ENCODE measurements at places on chromosomes 4 and X.
A peak's percentile ranks its signal among the peaks of the same experiment; 100 is the strongest.

DNA sequence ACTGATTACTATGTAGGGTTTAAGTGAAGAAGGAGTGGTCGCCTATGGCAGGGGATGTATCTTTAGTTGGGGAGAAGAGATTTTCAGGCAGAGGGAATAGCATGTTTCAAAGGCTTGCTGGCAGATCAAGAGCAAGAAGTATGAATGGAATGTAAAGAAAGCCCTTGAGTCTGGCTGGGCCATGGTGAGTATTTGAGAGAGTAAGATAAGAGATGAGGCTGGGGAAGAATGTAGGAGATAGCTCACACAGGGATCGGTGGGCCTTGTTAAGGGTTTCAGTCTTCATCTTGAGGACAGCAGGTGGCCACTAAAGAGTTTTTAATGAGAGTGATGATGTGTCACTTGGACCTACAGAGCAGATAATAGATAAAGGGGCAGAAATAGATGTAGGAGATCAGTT is 319.1 kb upstream of the RPS6KA3 start:
- no peak for DNase-seq

- DNase-seq: no peak
Observed at GRCh38 chr4:87975466-87975865, at the start of gene SPP1. Gene SPP1, plus strand, starts transcription at chr4:87975714. Its CDS starts 1,182 bp downstream, at chr4:87976896.

DNA sequence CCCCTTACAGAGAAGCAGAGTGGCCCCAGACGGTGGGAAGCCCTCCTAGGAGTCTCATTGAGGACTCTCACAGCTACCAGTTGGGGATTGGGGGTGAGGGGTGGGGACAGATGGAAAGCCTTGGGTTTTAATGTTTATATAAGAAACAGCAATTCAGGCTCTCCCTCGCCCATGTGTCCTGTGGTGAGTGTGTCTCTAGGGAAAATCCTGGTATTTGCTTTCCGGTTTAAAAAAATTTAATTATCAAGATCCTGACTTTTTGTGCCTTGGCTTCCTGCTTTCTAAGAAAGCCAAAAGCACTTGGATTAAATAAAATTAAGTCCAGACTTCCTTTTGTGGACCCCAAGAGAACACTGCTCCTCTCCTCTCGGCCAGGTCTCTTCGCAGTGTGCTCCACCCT is 93.8 kb downstream of the SOWAHB start:
- DNase-seq: no peak

GRCh38 chr4:186297013-186297645 is 31.1 kb downstream of the F11 start:
- DNase-seq: no peak

GRCh38 chrX:38816155-38816554 is 14.9 kb downstream of the MID1IP1 start:
- DNase-seq: peak; percentile 5

- DNase-seq: no peak
Observed at GRCh38 chr4:84814094-84814750, 152.3 kb downstream of the WDFY3 start.

GRCh38 chr4:67466751-67467150 is 78.6 kb downstream of the CENPC start:
- DNase-seq: no peak

DNA sequence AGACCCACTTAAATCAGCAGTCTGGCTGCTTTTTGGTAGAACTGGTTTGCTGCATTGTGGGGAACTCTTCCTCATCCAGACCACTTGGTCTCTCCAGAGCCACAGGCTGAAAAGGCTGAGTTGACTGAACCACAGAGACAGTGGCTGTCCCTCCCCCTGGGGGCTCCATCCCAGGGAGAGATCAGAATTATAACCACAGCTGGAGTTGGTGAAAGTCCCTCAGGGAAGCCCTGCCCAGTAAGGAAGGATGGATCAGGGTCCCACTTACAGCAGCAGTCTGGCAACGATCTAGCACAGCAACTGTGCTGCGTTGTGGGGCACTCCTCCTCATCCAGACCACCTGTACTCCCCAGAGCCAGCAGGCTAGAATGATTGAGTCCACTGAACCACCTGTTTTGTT is 212.7 kb downstream of the SOX3 start:
- no peak for DNase-seq

DNA sequence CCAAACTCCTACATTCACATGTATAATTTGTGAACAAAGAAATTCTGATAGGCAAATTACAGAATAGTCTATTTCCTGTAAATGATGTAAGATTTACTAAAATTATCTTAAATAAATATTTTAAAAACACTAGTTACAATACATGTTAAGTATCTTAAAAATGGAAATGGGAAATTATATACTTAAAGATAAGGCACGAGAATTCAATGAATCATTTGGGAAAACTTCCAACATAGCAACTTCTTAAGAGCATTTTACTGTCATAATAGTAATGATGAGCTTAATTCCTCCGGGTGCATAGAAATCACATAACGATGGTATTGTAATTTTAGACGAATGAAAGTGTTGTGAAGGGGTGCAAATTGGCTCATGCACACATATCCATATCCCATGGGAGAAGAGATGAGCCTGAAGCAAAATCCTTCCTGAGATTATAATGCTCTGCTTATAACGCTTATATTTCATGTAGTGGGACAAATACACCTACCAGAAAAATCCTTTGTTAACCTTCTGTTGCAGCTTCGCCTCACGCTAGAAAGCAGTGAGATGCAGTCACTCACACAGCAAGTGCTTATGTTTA is 873.5 kb downstream of the PDHA2 start:
- DNase-seq: no peak

GRCh38 chrX:7132335-7133049 is 15.0 kb upstream of the STS start:
- DNase-seq: no peak

DNA sequence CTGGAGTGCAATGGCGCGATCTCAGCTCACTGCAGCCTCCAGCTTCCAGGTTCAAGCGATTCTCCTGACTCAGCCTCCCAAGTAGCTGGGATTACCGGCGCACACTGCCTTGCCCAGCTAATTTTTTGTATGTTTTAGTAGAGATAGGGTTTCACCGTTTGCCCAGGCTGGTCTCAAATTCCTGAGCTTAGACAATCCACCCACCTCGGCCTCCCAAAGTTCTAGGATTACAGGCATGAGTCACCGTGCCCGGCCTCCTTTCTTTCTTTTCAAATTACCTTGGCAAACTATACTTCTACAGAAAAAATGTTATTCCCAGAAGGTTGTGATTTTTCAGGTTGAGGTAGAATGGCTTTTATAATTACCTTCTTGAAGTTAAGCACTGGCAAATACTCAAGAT is 321.9 kb upstream of the PRPS2 start:
- no peak for DNase-seq

- DNase-seq: no peak
Observed at GRCh38 chr4:168506014-168506413, 9.2 kb downstream of the PALLD start.

- DNase-seq: peak; percentile 54
Observed at GRCh38 chr4:80365928-80366327, 30.4 kb downstream of the CFAP299 start.

DNA sequence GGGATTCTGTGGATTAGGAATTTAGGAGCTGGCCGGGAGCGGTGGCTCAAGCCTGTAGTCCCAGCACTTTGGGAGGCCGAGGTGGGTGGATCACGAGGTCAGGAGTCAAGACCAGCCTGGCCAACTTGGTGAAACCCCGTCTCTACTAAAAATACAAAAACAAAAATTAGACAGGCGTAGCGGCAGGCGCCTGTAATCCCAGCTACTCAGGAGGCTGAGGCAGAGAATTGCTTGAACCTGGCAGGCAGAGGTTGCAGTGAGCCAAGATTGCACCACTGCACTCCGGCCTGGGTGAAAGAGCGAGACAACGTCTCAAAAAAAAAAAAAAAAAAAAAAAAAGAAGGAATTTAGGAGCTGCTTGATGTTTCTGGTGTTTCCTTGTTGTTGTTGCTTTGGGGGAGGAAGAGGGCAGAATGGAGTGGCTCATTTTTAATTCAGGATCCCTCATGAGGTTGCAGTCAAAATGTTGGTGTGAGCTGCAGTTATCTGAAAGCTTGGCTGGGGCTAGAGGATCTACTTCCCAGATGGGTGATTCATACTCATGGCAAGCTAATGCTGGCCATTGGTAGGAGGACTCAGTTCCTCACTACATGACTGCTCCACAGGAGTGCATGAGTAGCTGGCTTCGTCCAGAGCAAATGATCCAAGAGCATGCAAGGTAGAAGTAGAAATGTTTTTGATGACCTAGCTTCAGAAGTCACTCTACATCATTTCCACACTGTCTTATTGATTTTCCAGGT is 26.5 kb upstream of the JADE1 start:
- DNase-seq: no peak

- no peak for DNase-seq
Observed at GRCh38 chr4:4868758-4869723, 9.6 kb downstream of the MSX1 start.

GRCh38 chrX:24485976-24486680 is 21.0 kb downstream of the PDK3 start:
- DNase-seq: no peak

DNA sequence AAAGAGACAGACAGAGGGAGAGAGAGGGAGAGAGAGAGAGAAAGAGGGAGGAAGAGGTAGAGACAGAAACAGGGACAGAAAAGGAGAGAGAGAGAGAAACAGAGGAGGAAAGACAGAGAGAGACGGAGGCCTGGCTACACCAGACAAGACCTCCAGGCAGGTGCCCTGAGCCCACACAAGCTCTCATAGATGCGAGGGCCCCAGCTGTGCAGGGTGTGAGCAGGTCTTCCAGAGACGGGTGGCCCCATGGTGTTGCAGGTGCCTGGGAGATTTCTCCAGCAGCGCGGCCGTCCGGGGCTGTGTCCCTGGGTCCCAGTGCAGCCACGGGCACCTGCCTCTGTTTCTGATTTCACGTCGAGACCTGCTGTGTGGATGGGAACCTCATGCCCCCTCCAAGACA is 253.0 kb downstream of the SHOX start:
- no peak for DNase-seq

GRCh38 chr4:165403637-165404036 is 24.8 kb downstream of the CPE start:
- DNase-seq: no peak

- DNase-seq: no peak
Observed at GRCh38 chr4:157072002-157072401, 3.9 kb upstream of the GLRB start.

- DNase-seq: no peak
Observed at GRCh38 chr4:178958725-178959440, 1516.6 kb upstream of the AGA start.

DNA sequence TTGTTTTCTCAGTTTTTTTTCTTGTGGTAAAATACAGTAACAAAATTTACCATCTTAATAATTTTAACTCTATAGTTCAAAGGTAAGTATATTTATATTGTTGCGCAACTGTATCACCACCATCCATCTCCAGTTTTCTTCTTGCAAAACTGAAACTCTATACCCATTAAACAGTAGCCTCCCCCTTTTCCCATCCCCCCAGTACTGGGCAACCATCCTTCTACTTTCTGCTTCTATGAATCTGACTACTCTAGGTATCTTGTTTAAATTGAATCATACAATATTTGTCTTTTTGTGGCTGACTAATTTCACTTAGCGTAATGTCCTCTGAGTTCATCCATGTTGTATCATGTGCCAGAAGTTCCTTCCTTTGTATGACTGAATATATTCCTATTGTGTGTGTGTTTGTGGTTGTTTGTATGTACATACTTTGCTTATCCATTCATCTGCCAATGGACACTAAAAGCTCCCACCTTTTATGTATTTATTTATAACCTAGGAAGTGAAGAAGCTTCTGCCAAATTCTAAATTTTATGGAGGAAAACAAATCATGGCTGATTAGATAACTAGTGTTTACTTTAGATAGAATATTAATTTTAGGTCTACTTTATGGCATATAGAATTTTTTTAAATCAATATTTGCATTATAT is 10.0 kb downstream of the ABHD18 start:
- DNase-seq: no peak

- DNase-seq: no peak
Observed at GRCh38 chr4:120865985-120866384, 56.5 kb downstream of the PRDM5 start.

All from T-helper 1 cell (primary cell).